ENCODE measurements at places on chromosomes 7 and 10.

GRCh38 chr10:25457552-25457951, 282.8 kb downstream of the GPR158 start:
- DNase-seq = no peak

DNA sequence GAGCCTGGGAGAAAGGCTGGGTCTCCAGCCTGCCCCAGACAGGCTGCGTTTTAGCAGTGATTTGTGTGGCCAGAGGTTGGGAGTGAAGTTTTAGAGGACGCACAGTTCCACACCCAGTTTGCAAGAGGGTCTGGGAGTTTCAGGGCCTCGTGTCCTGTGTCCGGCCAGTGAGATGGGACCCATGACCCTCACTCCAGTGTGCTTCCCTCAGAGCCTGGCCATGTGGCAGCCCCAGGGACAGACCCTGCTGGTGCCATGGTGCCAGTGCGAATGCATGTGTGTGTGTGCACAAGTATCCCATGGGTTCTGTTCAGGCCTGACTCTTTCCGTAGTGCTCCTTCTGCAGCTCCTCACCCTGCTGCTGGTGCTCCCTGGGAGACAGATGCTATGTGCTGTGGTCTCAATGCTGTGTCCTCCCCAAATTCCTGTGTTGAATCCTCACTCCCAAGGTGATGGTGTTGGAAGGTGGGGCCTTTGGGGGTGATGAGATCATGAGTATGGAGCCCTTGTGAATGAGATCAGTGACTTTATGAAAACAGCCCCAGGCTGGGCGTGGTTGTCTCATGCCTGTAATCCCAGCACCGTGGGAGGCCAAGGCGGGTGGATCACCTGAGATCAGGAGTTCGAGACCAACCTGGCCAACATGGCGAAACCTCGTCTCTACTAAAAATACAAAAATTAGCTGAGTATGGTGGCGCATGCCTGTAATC, 16.5 kb downstream of the ECHDC3 start:
- no peak for DNase-seq

GRCh38 chr7:82166260-82167015, 277.1 kb downstream of the CACNA2D1 start:
- no peak for DNase-seq

DNA sequence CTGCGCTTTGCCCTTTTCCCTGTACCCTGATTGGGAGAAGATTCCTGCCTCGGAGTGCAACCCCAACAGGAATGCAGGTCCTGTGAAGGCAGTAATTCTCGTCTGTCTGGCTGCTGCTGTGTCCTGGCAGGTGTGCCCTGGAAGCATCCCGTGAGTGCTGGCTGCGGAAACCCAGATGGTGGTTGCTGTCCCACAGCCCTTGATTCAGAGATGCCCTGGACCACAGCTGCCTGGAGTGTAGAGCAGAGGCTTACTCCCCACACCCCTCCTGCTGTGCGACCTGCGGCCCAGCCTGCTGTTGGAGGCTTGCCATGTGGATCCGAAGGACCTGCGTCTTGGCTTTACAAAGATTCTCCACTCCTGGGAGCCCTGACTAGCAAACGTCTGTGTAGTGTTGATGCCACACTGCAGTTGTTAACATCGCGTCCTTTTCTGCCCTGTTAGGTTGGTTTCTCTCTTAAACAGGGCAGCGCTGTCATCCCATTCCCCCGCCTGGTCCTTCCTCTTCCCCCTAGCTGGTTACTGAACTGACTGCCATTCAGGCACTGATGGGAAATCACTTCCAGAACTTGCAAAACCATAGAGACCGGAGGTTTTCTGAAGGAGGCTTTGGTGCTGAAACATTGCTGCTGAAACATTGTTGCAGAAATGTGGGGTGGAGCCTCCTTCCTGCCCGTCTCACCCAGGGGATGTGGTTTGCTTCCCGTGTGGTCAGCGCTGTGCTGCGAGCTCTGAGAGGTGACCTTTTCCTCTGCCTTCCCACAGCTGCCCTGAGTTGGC, 53.3 kb downstream of the DNAJB6 start:
- no peak for DNase-seq

- no peak for DNase-seq
Measured at GRCh38 chr7:36021917-36022550, 131.0 kb upstream of the EEPD1 start.

- no peak for DNase-seq
Measured at GRCh38 chr10:42896735-42897134, 114.1 kb downstream of the BMS1 start.

DNA sequence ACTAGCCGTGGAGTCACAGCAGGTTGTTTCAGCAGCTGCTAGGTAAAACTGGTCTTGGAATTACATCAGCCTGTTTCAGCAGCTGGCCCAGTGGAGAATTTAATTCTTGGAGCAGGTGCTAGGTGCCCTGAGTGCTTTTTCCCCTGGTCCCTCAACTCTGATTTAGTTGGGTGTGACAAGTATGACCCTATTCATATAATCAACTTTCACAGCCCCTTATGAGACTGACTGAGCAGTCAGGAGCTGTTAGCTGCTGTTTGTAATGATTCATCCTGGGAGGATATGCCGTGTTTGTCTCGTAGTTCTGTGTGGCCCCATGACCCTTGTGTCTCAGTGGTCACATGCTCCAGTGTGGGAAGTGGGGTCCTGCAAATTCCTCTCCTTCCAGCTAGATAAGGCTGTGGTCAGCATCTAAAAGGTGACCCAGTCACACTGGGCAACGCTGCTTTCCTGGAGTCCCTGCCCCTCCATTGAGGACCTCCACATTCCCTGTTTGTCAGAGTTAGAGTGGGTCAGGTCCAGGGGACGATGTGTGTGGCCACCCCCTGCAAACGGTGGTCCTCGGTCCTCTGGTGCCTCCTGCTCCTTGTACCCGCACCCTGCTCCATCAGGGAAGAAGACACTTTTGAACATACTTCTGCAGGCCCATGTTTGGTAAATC, 28.3 kb downstream of the TBATA start:
- no peak for DNase-seq

DNA sequence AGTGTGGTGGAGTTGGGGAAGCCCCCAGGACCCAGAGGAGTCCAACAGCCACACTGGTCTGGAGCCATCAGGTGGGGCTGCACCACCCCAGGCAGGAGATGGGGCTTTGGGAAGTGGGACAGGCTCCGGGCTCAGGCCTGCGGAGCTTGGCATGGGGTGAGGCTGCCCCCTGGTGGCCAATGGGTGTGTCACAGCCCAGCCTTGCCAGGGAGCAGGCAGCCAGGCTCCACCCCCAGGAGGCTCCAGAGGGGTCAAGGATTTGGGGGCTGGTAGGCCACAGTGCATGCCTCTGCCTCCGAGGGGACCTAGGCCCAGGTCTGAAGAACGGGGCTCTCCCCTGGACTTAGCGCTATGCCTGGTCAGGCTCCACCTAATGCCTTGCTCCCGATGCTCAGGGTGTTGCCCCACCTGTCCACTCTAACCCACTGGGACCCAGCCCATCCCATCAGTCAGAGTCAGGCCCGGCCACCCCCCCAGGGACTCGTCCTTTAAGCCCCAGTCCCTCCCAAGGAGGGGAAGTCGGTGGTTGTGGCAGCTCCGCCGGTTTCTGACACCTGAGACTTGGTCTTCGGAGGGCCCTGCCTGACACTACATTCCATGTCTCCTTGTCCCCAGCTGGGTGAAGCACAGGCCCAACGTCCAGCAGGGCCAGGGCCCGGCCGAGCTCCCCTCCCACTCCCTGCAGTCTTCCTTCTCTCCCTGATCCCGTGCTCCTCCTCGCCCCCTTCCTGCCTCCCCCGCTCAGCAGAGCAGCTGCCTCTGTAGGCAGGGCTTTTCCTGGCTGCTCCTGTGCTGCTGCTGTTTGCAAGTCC, 11.3 kb upstream of the SAMD8 start:
- DNase-seq = peak; percentile 85

- peak; percentile 58 for DNase-seq
Measured at GRCh38 chr10:102118867-102119266, 1.3 kb downstream of the LDB1 start.

DNA sequence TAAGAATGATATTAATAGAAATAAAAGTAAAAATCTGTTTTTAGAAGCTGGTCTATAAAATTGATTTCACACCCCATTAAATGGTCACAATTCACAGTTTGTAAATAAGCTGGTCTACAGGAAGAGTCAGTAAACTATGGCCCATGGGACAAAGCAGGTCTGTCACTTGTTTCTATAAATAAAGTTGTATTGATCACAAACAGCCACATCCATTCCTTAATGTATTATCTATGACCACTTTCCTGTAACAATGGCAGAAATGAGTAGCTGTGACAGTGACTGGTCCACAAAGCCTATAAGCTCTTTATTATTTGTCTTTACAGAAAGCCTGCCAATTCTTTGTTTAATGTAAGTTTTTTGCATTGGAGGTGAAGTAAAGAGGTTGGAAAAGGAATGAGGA, 114.5 kb downstream of the SEMA3E start:
- DNase-seq = no peak

- no peak for DNase-seq
Measured at GRCh38 chr10:112243713-112244112, 39.5 kb upstream of the TECTB start.

All from uterus (tissue), 4 donors.